Urinary bladder (tissue), 4 donors: ENCODE measurements at places on chromosomes 4 and X. TPM values are rescaled to one million over a fixed set of nuclear protein-coding genes. Genes with fewer than 3 reads are reported as not detected.

HCFC1 gene
- 35.2 TPM for polyA plus RNA-seq

APLN gene
- polyA plus RNA-seq: 1.0 TPM

TTC29 gene
- not detected for polyA plus RNA-seq

SLC34A2 gene
- not detected for polyA plus RNA-seq

TCEAL6 gene
- polyA plus RNA-seq: 0.44 TPM

FGFR3 gene
- polyA plus RNA-seq: 12.3 TPM

CLGN gene
- polyA plus RNA-seq: 1.8 TPM

NOX1 gene
- polyA plus RNA-seq: 0.61 TPM

BEX1 gene
- polyA plus RNA-seq: 5.7 TPM

TMEM164 gene
- polyA plus RNA-seq: 12.4 TPM

USP51 gene
- 1.7 TPM for polyA plus RNA-seq

GPRIN3 gene
- polyA plus RNA-seq: 0.66 TPM

LGI2 gene
- 0.79 TPM for polyA plus RNA-seq

FAM156A gene
- polyA plus RNA-seq: 22.5 TPM

IL15 gene
- polyA plus RNA-seq: 3.1 TPM

SNCA gene
- 10.8 TPM for polyA plus RNA-seq

CFAP99 gene
- 0.06 TPM for polyA plus RNA-seq

REELD1 gene
- polyA plus RNA-seq: 0.13 TPM

ADGRG2 gene
- polyA plus RNA-seq: 2.4 TPM

EDA2R gene
- polyA plus RNA-seq: 0.35 TPM

BST1 gene
- 21.0 TPM for polyA plus RNA-seq

GPRASP3 gene
- 4.4 TPM for polyA plus RNA-seq

ATP1B4 gene
- polyA plus RNA-seq: not detected

TACR3 gene
- polyA plus RNA-seq: 4.5 TPM
